ENCODE measurements at places on chromosomes 12 and 14. TPM values are rescaled to one million over a fixed set of nuclear protein-coding genes. Genes with fewer than 3 reads are reported as not detected.

The ACTR6 gene
- total RNA-seq, result 21.5 TPM

The SLC22A17 gene
- 1.6 TPM for total RNA-seq

The NRL gene
- total RNA-seq, result 13.5 TPM

The ESR2 gene
- total RNA-seq, result not detected

The PNP gene
- 55.3 TPM for total RNA-seq

The EIF2S3B gene
- total RNA-seq, result 1.7 TPM

The LGR5 gene
- 19.3 TPM for total RNA-seq

The SLC39A2 gene
- not detected for total RNA-seq

The ALDH2 gene
- 215 TPM for total RNA-seq

The CACNA2D4 gene
- total RNA-seq, result 9.5 TPM

The CLEC2A gene
- not detected for total RNA-seq

The SLCO1B1 gene
- total RNA-seq, result not detected

The PRKD1 gene
- total RNA-seq, result 5.0 TPM
